ENCODE measurements at places on chromosomes 2 and 18.

- no peak for DNase-seq
Measured at GRCh38 chr2:145119225-145119624, 599.3 kb upstream of the ZEB2 start.

GRCh38 chr2:86661333-86661732, 37.7 kb upstream of the RNF103 start:
- no peak for DNase-seq

- DNase-seq: no peak
Measured at GRCh38 chr2:122238006-122238559, 482.6 kb downstream of the TSN start.

GRCh38 chr18:56291294-56291693, 347.1 kb downstream of the TXNL1 start:
- DNase-seq: no peak

DNA sequence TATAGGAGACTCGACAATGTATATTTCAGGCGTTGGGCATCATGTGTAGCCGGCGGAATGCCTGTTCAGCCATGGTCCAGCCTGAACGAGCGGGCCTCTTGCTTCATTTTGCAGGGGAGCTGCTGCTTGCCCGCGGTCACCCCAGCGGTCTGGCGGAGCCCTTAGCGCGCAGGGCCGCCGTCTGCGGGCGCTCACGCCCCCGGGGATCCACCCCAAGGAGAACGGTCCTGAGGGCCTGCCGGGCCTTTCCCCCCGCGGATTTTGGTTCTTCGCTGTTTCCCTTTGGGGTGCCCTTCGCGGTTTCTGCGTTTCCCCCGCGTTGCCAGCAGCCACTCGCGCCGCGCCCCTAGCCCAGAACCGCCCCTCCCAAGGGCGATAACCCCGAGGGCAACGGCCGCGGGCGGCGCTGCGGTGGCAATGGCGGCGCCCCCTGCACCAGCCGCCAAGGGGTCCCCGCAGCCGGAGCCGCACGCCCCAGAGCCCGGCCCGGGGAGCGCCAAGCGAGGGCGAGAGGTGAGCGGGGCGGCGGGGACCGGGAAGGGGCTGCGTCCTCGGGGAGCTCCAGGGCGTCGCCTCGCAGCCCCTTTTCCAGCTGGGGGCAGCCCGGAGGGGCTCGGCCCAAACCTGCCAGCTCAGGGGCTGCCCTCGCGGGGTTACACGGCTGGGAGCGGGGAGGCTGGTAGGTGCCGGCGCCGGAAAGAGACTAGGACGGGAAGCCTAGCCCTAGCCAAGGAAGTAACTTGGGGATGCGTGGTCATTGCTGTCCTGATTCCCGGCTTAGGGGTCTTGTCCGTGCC, at the start of gene MFSD2B:
Gene MFSD2B, plus strand, starts transcription at position 406 of the 797 bp plus-strand sequence. Its CDS starts 12 bp downstream, at position 418.
- DNase-seq: no peak

DNA sequence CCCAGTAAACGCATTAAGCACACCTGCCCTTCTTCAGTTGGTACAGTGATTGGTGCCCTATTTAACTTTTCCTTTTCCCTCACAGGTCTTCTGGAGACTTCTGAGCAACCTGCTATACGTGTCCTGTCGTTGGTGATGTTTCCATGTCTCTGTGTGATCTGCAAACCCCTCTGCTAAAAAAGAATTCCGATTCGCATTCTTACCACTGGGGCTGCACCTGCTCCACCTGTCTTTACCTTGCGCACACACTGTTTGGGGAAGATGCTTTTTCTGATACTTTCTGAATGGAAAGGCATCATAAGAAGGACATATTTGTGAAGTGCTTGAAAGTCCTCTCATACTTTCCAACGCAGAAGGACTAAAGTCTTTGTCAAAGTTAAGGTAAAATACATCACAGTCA, 323.9 kb upstream of the SOX11 start:
- no peak for DNase-seq

DNA sequence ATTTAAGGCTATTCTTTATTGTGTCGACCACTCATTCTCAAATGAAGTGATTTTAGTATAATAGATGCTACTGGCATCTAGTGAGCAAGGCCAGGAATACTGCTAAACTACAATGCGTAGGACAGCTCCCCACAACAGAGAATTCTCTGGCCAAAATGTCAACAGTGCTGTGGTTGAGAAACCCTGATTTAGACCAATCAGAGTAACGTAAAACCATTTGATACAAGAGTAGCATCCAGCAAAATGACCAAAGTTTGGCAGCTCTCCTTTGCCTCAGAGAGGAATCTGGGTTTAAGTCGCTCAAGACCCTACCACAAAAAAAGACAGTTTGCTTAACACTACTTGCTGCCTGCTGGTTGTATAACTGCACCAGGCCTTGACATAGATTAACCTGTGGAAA, 37.0 kb upstream of the TTN start:
- DNase-seq: no peak

- DNase-seq: no peak
Measured at GRCh38 chr18:2114765-2115164, 456.5 kb downstream of the METTL4 start.

- no peak for DNase-seq
Measured at GRCh38 chr18:47863041-47863440, 67.4 kb downstream of the SMAD2 start.

DNA sequence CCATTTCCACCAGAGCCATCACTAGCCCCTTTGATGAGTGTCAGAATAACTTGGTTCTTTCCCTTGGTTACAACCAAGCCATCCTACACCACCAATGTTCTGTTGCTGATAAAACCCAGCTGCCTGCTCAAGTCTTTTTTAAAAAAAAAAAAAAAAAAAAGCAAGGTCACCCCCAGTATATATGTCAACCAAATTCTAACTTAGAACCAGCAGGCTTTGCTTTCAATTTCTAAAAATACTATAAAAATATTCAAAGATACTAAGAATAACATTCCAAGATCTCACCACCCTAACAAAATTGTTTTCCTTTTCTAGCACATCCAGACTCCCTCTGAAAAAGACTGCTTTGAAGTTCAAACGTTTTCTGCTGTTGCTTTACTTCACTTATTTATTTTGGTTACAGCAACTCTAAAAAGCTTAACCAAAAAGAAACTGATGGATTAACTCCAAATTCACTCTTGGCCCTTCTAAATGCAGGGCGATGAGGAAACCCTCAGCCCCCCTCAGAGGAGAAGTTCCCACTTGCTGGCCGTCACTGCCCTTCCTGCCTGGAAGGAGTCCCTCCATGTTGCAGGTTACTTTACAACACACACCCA, 10.9 kb downstream of the UXS1 start:
- no peak for DNase-seq

GRCh38 chr2:236997069-236997715, 88.5 kb upstream of the COPS8 start:
- DNase-seq: no peak

- no peak for DNase-seq
Measured at GRCh38 chr18:60295674-60296073, 76.9 kb downstream of the MC4R start.

- no peak for DNase-seq
Measured at GRCh38 chr2:234254783-234255521, 204.4 kb downstream of the SPP2 start.

- DNase-seq: no peak
Measured at GRCh38 chr2:66306483-66306882, 128.4 kb upstream of the MEIS1 start.

DNA sequence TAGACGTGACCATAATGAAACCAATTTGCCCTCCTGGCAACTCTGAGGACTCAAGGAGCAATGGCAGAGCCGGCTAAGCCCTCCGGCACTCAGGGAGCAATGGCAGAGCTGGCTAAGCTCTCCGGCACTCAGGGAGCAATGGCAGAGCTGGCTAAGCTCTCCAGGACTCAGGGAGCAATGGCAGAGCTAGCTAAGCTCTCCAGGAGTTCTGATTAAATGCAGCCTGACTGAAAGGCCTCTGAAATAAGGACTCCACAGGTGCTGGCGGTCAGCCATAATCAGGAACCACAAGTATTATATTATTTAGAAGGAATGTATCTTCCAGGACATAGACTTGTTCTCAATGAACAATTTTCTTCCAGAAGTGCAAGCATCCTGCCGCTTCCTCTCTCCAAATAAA, 65.2 kb downstream of the C2orf76 start:
- no peak for DNase-seq

DNA sequence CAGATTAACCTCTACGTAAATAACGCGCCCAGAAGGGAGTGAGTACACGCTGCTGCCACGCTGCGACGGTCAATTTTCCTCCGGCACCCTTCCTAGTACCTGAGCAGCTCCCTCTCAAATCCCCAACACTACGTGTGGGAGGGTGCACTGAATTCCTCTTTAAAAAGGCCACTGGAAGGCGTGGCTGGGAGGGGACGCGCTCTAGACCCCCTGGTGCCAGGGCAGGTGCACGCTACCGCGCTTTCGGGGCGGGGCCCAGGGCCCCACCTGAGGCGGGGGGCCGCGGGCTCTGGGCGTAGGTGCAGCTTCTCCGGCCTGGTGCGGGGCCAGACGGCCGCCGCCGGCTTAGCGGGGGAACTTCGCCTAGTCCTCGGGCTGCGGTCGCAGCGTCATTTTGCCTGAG, 668 bp upstream of the ANKRD12 start:
- DNase-seq: no peak

- no peak for DNase-seq
Measured at GRCh38 chr18:44586782-44587524, 93.7 kb upstream of the SETBP1 start.
